ENCODE measurements at places on chromosomes 5 and 9. TPM values are rescaled to one million over a fixed set of nuclear protein-coding genes. Genes with fewer than 3 reads are reported as not detected.

- no peaks in the 10 kb centered on the region for H3K4me1 ChIP-seq
- DNase-seq = no peak
- no peaks in the 10 kb centered on the region for H3K36me3 ChIP-seq
- no peak overlapping the region for H3K4me3 ChIP-seq
- H3K27me3 ChIP-seq = no peaks in the 10 kb centered on the region
Observed at GRCh38 chr5:23740029-23740428, 232.6 kb downstream of the PRDM9 start.

GRCh38 chr9:71121275-71122021 lies at the start of gene TRPM3:
TRPM3 (minus strand) TSS chr9:71121621; CDS start chr9:71121354, 267 bp downstream.
- no peak within 1 kb of the TSS for H3K27ac ChIP-seq
- H3K36me3 ChIP-seq = no peaks in the 10 kb centered on the region
- DNase-seq = no peak
- H3K4me1 ChIP-seq = no peaks in the 10 kb centered on the region
- H3K4me3 ChIP-seq = no peak within 1 kb of the TSS

- peak; percentile 72 for DNase-seq
- H3K27ac ChIP-seq = peak overlapping the region; percentile 81
- H3K27me3 ChIP-seq = peaks cover 26% of the 10 kb centered on the region
- peaks cover 55% of the 10 kb centered on the region for H3K4me1 ChIP-seq
Observed at GRCh38 chr5:56610093-56610698, 205.2 kb upstream of the MAP3K1 start.

- H3K27ac ChIP-seq = peak overlapping the region; percentile 2
- peaks cover 63% of the 10 kb centered on the region for H3K4me1 ChIP-seq
- H3K4me3 ChIP-seq = no peak overlapping the region
- no peak for DNase-seq
- H3K27me3 ChIP-seq = no peaks in the 10 kb centered on the region
Observed at GRCh38 chr5:140261403-140262171, 41.3 kb downstream of the PFDN1 start.

GRCh38 chr5:172795318-172795977 lies 24.5 kb upstream of the DUSP1 start:
- H3K36me3 ChIP-seq = no peaks in the 10 kb centered on the region
- H3K4me3 ChIP-seq = no peak overlapping the region
- no peak for DNase-seq
- H3K4me1 ChIP-seq = peaks cover 16% of the 10 kb centered on the region
- H3K27ac ChIP-seq = no peak overlapping the region

DNA sequence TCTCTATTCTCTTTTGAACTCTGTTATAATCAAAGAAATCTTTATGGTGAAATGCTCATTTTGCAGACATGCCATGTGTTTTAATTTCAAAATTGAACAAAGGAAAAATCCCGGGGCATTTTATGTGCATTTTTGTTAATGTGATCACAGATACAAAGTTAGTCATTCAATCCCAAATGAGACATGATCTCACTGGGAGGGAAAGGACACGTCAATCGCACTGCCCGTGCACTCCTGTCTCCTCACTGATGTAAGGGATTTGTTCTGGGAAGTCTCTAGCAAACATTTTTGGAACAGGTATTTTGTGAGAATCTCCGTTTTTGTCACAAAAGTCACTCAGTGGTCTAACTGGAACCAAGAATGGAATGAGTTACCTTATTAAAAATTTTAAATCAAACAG lies 97.9 kb upstream of the RANBP6 start:
- H3K4me1 ChIP-seq = no peaks in the 10 kb centered on the region
- H3K27ac ChIP-seq = no peak overlapping the region
- peaks cover under 1% of the 10 kb centered on the region for H3K27me3 ChIP-seq

DNA sequence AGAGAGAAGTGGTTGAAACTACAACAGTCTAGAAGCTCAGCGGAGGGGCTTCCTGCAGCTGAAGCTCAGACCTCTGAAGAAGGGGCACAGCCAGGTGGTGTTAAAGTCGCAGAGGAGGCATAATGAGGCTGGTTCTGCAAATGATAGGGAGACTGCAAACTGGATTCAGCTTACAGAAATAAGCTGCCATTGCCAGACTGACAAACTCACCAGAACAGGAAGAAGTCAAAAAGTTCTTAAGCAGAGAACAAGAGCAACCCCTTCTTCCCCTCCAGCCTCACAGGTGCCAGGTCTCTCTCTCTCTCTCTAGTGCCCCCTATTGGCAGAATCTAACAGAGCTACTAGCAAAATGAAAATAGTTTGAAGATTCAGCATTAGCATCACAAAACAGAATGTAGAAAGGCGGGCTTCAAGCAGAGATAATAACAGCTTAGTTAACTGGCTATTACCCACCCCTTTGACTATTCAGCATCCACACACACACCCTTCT lies 76.7 kb downstream of the GRAMD2B start:
- no peaks in the 10 kb centered on the region for H3K27me3 ChIP-seq
- no peak for DNase-seq
- no peak overlapping the region for H3K27ac ChIP-seq
- H3K36me3 ChIP-seq = no peaks in the 10 kb centered on the region
- peaks cover 4% of the 10 kb centered on the region for H3K4me1 ChIP-seq
- no peak overlapping the region for H3K4me3 ChIP-seq

GRCh38 chr9:134410071-134410834 lies 84.0 kb downstream of the RXRA start:
- H3K4me1 ChIP-seq = peaks cover 22% of the 10 kb centered on the region
- no peaks in the 10 kb centered on the region for H3K36me3 ChIP-seq
- no peak overlapping the region for H3K27ac ChIP-seq
- no peak for DNase-seq
- peaks cover 16% of the 10 kb centered on the region for H3K27me3 ChIP-seq

GRCh38 chr5:107195890-107196395 lies 474.8 kb downstream of the EFNA5 start:
- H3K27ac ChIP-seq = no peak overlapping the region
- no peaks in the 10 kb centered on the region for H3K4me1 ChIP-seq
- H3K27me3 ChIP-seq = no peaks in the 10 kb centered on the region

ASPN gene
- not detected for total RNA-seq

NUTM2F gene
- total RNA-seq = not detected

OLFM1 gene
- total RNA-seq = 0.30 TPM

CATSPER3 gene
- total RNA-seq = 0.82 TPM

CSF1R gene
- 0.26 TPM for total RNA-seq

All from activated CD8-positive, alpha-beta memory T cell treated with anti-CD3 and anti-CD28 coated beads, Interleukin-2, amount 10 ng/mL, durations not matched to agents 7 days and 5 days (primary cell).